Bronchial epithelial cell (primary cell): ENCODE measurements at places on chromosomes 1 and 21. TPM values are rescaled to one million over a fixed set of nuclear protein-coding genes. Genes with fewer than 3 reads are reported as not detected.
A peak's percentile ranks its signal among the peaks of the same experiment; 100 is the strongest.

GRCh38 chr1:7097938-7098592, 312.8 kb downstream of the CAMTA1 start:
- DNase-seq = no peak

DNA sequence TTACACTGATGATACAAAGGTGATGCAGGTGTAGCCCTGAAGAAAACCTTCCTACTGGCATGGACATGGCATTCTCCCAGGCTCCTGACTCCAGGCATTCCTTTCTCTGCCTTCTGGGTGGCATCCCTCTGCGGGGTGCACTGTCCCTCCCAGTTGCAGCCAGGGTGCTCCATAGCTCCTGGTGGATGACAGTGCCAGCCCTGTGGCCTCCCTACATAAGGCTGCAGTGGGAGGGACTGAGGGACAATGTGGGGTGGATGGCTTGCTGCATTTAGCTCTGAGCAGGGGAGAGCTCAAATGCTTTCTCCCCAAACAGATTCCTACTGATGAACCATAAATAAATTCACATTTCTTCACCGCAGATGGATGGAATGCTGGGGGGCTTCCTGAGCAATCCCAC, 97.0 kb upstream of the GJB5 start:
- no peak for DNase-seq

DNA sequence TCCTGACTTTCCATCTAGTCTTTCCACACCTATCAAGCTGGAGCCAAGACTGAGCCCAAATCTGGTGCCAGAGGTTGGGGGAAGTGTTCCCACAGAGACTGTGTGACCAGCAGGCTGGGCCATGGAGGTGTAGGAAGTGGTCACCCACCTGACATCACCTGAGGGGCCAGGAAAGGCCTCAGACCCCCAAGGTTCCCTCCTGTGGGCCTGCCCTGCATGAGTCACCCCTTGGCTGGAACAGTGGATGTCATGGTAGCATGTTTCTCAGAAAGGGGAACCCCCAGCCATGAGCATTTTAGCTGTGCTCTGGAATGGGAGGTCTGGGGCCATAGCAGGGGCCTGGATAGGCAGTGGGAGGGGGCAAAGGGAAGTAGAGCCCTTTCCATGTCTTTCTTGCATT, 5.7 kb upstream of the TNFRSF8 start:
- DNase-seq = peak; percentile 24

DNA sequence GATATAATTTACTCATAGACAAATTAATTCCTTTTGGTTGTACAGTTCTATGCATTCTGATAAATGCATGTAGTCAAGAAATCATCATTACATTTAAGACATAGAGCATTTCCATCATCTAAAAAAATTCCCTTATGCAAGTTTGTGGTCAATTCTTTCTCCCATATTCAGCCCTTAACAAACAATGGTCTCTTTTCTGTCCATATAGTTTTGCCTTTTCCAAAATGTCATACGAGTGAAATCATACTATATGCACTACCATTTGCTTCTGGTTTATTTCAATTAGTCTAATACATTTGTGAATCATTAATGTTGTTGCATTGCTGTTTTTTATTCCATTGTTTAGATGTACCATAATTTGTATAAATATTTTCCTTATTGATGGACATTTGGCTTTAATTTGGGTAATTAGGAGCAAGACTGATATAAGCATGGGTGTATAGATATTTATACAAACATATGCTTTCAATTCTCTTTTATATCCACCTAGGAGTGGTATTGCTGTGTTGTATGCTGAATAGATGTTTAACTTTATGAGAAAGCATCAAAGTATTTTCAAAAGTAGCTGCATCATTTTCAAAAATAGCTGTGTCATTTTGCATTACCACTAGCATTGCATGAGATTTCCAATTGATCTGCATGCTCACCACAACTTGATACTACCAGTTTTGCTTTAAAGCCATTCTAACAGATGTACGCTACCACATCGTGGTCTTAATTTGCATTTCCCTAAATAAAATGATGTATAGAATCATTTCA, 397.0 kb upstream of the ADAMTS5 start:
- DNase-seq = no peak

MX2 gene
- total RNA-seq = 0.13 and 0.26 TPM in 2 replicates

ERICH3 gene
- total RNA-seq = not detected in 2 replicates
